ENCODE measurements at places on chromosomes 16 and 17. TPM values are rescaled to one million over a fixed set of nuclear protein-coding genes. Genes with fewer than 3 reads are reported as not detected.
A peak's percentile ranks its signal among the peaks of the same experiment; 100 is the strongest.

GRCh38 chr16:24717411-24717810 lies 12.0 kb upstream of the TNRC6A start:
- no peak for DNase-seq

RTN4RL1 gene
- total RNA-seq, result 3.0 TPM

KCNJ16 gene
- 0.69 TPM for total RNA-seq

GRN gene
- total RNA-seq, result 184 TPM

DNA sequence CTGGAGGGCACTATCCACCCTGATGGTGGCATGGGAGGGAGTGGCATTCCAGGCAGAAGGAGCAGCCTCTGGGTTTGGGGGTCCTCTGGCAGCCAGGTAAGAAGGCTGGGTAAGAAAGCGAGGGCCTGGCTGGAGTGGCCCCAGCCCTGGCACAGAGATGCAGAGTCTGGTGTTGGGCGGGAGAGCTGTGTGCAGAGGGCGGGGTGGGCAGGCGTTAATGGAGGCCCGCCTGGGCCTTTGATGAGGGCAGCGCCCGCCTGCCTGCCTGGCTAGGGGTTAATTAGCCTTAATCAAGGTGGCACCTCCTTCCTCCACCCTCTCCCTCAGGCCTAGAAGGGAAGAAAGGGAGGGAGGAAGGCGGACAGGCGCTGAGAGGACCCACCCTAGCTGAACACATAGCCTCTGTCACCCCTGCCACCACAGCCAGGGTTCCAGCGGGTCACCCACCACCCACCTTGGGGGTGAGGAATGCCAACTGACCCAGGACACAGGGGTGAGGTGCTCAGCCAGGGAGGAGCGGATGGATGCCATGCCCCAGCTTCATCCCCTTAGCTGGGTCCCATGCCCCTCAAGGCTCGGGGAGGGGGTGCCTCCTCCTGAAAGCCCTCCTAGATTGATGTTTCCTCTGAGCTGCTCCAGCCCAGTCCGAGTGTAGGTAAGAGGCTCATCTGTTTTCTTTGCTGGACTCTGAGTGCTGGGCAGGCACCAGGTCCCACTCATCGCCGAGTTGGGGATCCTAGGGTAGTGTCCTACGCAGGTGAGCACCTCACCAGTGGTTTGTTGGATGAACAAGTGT lies 13.4 kb upstream of the FAM83G start:
- DNase-seq, result no peak

GRCh38 chr17:80388175-80388574 lies 26.8 kb upstream of the ENDOV start:
- DNase-seq, result no peak

SP6 gene
- total RNA-seq, result 10.2 TPM

- peak; percentile 7 for DNase-seq
Measured at GRCh38 chr16:86911437-86911958, 333.1 kb downstream of the FOXL1 start.

DNA sequence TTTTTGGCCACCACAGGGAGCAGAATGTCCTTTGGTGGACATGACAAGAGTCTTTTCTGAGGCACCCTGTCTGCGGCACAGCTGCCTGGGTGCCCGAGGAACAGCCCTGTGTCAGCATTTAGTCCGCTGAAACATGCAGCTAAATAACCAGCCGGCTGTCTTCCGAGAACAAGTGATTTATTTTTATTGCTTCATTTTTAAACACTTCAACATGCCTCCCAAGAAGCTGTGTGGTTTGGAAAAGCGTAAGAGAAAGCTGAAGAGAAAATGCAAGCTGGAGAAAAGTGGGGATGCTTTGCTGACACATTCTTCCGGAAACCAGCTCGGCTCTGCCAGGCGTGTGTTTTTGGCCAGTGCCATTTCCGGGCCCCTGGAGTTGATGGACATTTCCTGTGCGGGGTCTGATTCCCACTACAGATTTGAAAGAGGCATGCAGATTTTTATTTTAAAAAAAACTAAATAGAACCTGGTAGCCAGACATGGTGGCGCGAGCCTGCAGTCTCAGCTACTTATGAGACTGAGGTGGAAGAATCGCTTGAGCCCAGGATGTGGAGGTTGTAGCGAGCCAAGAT lies 94.7 kb downstream of the SEC14L1 start:
- DNase-seq, result peak; percentile 85

- DNase-seq, result no peak
Measured at GRCh38 chr16:13553453-13553985, 366.4 kb upstream of the ERCC4 start.

DNA sequence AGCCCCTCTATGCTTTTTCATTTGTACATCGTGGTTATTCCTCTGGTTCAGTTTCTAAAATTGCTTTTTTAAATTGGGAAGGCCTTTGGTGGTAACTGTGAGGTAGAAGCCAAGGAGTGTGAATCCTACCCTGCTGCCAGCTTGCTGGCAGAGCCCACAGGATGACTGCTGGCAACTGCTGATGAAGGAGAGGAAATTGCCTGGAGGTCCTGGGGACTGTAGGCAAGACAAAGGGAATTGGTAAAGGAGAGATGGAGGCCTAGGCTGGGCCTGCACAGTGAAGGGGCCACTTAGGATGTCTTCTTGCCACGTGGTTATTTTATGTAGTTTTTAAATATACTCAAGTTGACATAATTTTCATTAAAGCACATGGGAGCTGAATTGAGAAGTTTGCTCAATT lies 15.8 kb downstream of the C17orf58 start:
- no peak for DNase-seq

DNA sequence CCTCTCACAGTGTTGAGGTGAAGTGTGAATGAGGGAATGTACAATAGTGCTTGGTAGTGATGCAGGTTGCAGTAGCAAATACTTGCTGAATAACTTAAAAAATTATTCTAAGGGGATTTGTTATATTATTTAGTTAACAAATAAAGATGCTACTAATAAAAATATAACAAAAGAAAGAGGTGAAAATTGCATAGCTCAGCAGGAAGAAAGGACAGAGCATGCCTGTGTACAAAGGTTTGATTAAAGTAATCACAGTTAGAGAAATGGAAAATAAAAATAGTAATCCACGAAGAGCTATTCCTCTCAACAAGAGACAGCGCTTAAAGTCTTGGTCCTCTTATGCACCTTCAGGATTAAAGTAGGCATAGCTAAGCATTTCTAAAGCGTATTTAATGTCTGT lies 11.0 kb downstream of the GOT2 start:
- no peak for DNase-seq

DNA sequence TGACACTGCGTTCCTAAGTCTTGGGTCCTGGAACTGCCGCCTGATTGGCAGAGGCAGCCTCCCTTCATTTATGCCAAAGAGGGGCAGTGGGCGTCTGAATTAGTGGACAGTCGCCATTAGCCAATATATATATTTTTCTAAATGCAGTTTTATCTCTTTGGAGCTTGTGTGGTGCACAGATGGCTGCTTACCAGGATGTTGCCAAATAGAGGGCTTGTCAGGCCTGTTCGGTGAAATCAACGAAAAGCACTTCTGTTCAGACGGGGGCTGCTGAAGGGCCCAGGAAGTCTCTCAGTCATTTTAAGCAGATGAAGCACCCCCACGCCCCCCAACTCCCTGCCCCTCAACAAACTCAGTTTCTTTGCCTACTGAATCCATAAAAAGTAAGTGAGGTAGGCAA lies 66.0 kb downstream of the RAP1GAP2 start:
- DNase-seq, result no peak

- peak; percentile 60 for DNase-seq
Measured at GRCh38 chr16:85612801-85613603, at the start of gene GSE1. GSE1 (plus strand) TSS chr16:85613322; CDS start chr16:85613392, 70 bp downstream.

DNA sequence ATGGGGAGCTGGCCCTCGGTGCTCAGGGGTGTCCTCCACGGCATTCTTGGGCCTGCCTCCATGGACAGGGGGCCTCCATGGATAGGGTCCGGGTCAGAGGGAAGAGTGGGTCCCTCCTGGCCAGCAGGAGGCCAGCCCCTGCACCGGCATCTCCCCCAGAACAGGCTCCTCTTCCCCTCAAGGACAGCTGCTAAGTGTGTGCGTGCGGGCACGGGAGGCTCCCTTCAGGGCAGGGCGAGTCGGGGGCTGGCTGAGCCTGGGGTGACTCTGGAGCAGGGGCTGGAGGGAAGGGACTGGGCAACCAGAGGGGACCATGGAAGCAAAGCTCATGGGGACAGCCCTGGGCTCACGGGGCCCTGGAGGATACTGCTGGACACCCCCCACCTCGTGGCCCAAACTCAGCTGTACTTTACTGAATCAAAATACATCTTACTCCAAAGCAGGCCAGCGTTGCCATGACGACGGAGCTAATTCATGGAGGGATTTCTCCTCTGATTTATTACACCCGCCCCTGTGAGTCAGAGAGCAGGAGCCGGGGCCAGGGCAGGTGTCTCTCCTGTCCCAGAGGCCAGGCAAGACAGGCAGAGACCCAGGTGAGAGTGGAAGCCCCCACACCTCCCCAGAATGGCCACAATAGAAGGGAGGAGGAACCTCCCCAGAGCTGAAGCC lies 2.1 kb downstream of the CASKIN1 start:
- DNase-seq, result peak; percentile 15

DNA sequence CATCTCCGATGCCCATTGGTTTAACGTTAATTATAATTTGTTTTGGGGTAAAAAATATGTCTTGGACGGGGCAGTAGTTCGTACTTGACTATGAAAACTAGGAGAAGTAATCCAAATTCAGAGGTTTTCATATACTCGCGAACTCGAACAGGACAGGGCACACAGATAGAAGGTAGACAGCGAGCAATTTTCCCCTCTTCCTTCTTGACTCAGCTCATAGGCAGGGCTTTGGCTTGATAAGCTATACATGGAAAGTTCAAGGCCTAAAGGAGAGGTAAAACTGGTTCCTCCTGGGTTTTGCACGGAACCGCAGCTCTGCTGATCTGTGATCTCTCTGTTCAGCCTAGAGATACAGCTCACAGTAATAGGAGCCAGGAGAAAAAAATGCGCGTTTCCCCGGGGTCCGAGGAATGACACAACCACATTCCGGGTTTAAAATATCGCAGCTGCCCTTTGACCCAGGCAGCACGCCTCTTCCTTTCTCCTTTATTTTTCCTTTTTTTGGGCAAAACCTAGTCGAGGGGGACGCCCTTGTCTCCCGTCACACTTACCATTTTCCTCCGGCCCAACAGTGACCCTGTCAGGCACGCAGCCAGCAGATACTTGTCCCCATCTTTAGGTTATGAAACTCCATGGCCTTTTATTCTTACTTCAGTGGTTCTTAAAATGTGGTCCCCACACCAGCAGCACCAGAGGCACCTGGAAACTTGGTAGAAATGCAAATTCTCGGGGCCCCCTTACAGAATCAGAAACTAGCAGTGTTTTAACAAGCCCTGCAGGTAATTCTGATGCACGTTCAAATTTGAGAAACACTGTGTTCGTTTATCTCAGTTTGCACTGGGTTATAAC lies 1.7 kb upstream of the LASP1 start:
- peak; percentile 62 for DNase-seq

DNA sequence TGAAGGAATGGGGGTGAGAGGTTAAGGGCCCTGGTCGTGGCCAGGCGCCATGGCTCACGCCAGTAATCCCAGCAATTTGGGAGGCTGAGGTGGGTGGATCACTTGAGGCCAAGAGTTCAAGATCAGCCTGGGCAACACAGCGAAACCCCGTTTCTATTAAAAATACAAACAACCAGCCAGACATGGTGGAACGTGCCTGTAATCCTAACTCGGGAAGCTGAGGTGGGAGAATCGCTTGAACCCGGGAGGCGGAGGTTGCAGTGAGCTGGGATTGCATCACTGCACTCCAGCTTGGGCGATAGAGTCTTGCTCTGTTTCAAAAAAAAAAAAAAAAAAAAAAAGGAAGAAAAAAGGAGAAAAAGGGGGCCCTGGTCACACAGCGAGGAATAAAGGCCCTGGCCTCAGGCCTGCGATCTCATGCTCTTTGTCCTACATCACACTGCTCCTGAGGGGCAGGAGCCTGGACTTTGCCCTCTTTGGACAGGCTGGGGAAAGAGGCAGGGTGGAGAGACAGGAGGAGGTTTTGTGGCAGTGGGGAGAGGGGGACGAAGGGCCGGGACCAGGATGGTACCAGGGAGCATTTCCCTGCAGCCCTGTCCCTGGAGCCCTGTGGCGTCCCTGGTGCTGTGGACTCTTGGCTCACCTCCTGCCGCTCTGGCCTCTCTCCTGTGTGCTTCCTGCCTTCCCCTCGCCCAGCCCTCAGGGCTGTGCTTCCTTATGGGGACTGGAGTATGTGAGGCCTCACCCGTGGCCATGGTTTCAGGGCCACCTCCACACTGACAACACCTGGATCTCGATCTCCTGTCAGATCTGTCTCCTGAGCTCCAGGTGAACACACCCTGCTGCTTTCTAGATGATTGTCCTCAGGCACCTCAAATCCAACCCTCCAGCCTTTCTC lies 19.7 kb upstream of the SLC25A19 start:
- DNase-seq, result no peak

GRCh38 chr16:30747331-30747730 lies 894 bp upstream of the PHKG2 start:
- DNase-seq, result no peak

DNA sequence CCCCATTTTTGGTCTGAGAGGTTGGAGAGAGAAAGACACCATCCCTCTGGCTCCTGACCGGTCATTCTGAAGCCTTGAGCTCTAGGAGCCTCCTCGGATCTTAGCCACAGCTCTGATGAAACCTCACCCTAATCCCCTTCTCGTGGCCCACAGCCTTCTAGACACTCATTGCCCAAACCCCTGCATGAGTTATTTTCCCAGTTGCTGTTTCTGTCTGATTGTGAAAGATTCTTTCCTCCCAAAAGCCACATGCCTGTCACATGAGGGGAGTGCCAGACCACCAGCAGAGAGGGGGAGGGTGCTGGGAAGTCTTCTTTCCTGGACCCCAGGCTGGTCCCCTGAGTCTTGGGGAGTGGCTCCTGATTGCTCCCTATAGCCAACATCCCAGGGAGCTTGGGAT lies 17.6 kb upstream of the ABR start:
- no peak for DNase-seq

CD300LB gene
- 0.59 TPM for total RNA-seq

DNA sequence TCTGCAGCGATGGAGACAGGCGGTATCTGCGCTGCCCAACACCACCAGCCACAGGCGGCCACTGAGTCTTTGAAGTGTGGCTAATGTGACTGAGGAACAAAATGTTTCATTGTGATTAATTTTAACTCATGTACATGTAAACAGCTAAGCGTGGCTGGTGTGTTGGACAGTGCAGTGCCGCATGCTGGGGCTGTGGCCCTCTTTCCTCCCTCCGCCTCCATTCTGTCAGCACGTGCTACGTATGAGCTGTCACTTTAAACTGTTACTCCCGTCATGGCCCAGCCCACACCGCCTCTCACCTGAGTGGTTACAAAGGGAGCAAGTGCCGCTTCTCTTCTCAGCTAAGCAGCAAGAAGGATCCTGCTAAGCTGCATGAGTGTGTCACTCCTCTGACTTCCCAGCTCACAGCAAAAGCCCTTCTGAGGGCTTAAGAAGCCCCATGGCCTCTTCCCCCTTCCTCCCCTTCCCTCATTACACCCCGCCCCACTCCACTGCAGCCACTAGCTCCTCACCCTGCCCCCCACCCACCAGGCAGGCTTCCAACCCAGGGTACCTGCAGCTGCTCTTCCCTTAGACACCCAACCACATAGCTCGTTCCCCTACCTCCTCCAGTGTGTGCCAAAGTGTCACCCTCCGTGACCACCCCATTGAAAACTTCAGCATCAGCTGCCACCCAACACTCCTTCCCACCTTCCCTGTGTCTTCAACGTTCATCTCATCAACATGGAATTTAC lies 15.0 kb downstream of the HASPIN start:
- no peak for DNase-seq

Data from skin of body (tissue), 3 donors.